ENCODE measurements at places on chromosomes 6 and 20.

DNA sequence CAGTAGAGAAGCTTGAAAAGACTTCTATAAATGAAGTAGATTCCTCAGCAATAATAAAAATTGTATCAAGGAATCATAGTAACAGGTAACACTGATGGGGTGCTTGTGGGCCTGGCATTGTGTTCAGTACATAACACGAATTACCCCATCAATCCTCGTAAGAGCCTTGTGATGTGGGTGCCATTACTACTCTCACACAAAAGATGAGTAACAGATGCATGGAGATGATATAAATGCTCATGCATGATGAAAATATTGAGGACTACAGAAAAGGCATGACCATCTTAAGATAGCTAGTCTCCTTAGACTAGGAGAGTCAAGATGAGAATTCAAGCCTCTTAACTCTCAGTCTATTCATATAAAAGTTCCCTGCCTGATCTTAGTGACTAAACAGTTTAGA is 158.1 kb downstream of the KIF6 start:
- DNase-seq, result no peak

GRCh38 chr6:37092923-37093727 is 76.8 kb upstream of the PIM1 start:
- DNase-seq, result no peak

GRCh38 chr6:110399219-110400071 is 15.9 kb downstream of the DDO start:
- no peak for DNase-seq

- DNase-seq, result no peak
Observed at GRCh38 chr6:154520280-154520679, 9.8 kb upstream of the CNKSR3 start.

DNA sequence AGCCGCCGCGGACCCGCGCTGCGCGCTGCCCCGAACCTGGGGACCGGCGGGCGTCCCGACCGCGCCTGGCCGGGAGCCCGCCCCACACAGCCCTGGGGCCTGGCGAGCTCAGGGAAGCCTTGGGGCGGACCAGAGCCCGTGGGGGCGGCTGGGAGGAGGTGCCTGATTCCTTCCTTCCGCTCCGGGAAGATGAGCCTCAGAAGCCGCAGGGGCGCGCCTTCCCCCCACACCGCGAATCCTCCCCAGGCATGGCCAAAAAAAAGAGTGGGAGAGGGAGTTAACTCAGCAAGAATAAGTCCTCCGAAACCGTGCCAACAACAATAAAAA is at the start of gene CBLN4:
Gene CBLN4, minus strand, starts transcription at position 131 of the 327 bp plus-strand sequence. CDS start 1,348 bp downstream, outside the sequence.
- no peak for DNase-seq

- no peak for DNase-seq
Observed at GRCh38 chr6:128376952-128377503, 143.4 kb downstream of the PTPRK start.

GRCh38 chr6:110098511-110099116 is 80.9 kb downstream of the WASF1 start:
- no peak for DNase-seq

GRCh38 chr6:129635396-129636130 is 74.4 kb downstream of the ARHGAP18 start:
- DNase-seq, result peak; percentile 54

GRCh38 chr6:4388675-4389074 is 253.3 kb upstream of the ECI2 start:
- DNase-seq, result no peak

DNA sequence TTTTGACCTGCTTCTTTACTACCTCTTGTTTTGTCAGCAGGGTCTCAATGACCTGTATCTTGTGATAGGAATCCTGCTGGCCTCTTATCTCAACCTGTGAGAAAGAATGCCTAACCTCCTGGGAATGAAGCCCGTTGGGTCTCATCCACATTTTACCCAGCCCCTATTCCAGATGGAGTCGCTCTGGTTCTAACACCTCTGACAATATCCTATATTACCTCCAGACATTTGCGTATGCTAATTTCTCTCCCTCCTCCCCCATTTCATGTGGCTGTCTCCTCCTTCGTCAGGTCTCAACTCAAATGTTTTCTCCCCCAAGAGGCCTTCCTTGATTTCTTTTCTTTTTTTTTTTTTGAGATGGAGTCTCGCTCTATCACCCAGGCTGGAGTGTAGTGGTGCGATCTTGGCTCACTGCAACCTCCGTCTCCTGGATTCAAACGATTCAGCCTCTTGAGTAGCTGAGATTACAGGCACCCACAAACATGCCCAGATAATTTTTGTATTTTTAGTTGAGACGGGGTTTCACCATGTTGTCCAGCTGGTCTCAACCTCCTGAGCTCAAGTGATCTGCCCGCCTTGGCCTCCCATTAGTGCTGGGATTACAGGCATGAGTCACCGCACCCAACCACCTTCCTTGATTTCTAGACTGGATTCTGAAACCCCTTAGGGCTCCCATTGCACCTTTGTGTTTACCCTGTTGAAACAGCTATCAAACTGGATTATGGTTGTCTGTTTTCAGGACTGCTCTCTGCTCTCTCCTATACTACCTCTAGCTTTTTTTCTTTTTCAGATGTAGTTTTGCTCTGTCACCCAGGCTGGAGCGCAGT is 49.5 kb upstream of the B4GALT5 start:
- DNase-seq, result no peak

DNA sequence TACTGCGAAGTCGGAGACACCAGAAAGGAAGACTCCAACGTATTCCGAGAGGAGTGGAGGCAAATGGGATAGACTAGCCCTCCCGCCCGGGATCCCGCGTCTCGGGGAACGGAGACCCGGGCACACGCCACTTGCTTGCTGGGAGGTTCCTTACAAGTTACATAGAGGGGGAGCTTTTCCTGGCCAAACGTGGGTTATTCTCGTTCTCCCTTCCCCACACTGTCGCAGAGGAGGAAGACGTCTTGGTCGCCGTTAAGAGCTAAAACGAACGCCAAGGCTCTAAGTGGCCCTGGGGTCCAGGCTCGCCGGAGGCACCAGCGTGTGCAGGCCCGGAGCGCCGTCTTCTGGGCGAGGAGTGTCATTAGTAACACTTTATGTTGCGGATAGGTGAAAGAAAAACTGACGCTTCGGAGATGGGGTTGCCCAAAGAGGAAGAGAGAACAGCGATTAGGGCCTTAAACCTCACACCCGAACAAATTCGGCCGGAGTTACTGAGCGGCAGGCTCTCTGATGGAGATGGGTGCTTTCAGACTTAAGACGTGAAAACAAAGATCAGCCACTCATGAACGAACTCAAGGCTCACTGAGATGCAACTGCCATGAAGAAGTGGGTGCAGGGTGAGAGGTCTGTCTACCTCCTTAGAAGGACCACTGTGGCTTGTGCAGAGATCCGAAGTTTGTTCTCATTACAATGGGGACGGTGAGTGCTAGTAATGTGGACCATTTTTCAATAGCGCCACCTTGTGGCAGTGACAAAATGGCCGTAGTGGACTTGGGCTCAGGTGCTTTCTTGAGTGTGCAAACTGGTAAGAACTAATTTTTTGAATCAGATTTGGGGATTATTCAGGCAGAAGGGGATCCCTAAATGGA is 11.7 kb upstream of the ZNF311 start:
- peak; percentile 43 for DNase-seq

DNA sequence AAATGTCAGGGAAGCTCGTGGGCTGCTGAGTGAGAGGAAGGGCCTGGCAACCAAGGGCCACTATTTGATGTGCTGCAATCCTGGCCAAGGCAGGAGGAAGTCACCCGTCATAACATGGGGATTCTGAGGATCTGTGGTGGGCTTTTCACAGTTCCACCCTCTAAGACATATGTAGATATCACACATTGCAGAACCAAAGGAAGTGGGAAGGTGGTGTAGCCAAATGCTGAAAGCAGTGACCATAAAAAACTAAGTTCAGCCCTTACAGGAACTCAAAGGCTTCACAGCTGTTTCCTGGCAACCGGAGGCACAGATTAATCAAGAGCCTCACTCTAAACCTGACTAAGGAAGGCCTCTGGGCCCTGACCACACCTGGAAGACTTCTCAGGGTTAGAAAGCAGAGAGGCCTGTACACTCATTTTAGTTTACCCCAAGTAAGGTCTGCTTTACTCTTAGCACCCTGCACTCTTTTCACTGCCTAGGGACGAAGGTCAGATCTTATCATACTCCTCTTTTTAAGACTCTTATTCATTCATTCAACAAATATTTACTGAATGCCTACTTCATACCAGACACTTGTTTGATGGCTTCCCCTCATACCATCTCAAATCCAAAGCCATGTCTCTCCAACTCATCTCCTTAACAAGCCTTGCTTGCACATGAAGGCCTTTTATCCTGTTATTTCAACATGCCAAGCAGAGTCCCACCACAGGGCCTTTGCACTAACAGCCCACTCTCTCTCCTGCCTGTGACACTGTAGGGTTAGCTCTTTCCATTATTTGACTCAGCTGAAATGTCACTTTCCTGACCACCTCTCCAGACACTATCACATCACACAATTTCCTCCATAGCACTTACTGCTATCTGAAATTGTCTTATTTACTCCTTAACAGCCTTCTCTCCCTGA is 2.6 kb downstream of the UBE2V1 start:
- no peak for DNase-seq

GRCh38 chr6:86969573-86969972 is 32.2 kb downstream of the HTR1E start:
- no peak for DNase-seq

- no peak for DNase-seq
Observed at GRCh38 chr6:19410481-19410880, 426.7 kb upstream of the ID4 start.

- no peak for DNase-seq
Observed at GRCh38 chr6:158816803-158817727, 2.1 kb downstream of the EZR start.

- no peak for DNase-seq
Observed at GRCh38 chr6:161137839-161138542, 135.9 kb downstream of the AGPAT4 start.

- no peak for DNase-seq
Observed at GRCh38 chr20:774016-774659, 5.8 kb upstream of the SLC52A3 start.

DNA sequence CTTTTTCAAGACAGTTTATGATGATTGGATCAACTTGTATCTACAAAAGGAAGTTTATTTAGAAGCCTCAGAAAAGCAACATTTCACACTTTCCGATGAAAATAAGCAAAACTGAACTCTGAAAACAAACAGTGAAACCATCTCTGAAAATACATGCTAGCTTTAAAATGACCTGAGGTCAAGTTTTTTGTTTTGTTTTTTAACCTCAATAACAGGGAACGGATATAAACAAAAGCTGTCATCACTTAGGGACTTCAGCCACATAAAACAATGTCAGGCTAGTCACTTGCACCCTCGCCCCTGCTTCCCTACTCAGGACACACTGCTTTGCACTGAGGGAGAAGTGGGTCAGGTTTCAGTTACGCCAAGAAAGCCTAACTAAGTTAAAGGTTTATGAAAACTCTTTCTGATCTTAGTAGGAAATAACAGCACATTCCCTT is 11.6 kb downstream of the BACH2 start:
- DNase-seq, result no peak

GRCh38 chr6:148004651-148005050 is 338.0 kb upstream of the SASH1 start:
- DNase-seq, result no peak

DNA sequence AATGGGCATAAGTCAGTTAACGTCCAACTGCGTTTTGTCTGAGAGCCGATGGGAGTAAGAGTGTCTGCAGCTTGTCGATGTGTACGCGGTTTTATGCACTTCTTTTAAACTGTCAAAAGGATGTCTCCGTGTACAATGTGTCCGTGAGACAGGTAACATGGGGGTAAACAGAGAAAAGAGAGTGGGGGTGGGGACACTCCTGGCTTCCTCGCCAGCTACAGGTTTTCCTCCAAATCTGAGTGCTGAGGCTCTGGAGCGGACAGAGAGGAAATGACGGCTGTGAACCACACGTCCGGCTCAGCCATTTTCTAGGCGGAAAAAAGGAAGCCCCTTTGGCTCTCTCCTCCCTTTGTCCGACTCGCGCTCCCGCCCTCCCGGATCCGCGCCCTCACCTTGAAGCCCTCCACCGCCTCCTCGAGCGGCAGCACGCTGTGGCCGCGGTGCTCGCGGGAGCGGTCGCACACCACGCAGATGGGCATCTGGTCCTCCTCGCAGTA is 916 bp downstream of the TRIM27 start:
- DNase-seq, result no peak

GRCh38 chr6:41934278-41935192 is 7.1 kb downstream of the CCND3 start:
- no peak for DNase-seq

DNA sequence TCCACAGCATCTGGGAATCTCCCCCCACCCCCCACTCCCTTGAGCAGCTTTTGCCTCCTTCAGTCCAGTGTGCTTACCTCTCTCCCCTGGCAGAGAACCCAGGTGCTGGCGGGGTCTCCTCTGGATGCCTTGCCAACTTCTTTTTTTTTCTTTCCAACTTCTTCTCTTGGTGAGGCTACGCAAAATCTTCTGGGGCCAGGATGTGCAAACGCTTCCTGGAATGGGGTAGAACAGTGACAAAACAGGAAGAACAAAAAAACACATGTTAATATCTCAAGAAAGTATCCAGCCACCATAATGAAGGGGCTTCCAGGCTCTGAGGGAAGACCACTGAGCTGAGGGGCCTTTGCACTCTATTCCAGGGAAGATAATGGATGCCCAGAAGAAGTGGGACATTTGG is 53.9 kb upstream of the DDR1 start:
- no peak for DNase-seq

GRCh38 chr20:13494019-13494418 is 144.7 kb downstream of the TASP1 start:
- DNase-seq, result no peak

GRCh38 chr6:117485433-117485832 is 3.0 kb downstream of the DCBLD1 start:
- DNase-seq, result no peak

- DNase-seq, result no peak
Observed at GRCh38 chr6:159194421-159194820, 25.2 kb downstream of the FNDC1 start.

GRCh38 chr20:41098703-41099250 is 38.6 kb upstream of the PLCG1 start:
- peak; percentile 67 for DNase-seq

DNA sequence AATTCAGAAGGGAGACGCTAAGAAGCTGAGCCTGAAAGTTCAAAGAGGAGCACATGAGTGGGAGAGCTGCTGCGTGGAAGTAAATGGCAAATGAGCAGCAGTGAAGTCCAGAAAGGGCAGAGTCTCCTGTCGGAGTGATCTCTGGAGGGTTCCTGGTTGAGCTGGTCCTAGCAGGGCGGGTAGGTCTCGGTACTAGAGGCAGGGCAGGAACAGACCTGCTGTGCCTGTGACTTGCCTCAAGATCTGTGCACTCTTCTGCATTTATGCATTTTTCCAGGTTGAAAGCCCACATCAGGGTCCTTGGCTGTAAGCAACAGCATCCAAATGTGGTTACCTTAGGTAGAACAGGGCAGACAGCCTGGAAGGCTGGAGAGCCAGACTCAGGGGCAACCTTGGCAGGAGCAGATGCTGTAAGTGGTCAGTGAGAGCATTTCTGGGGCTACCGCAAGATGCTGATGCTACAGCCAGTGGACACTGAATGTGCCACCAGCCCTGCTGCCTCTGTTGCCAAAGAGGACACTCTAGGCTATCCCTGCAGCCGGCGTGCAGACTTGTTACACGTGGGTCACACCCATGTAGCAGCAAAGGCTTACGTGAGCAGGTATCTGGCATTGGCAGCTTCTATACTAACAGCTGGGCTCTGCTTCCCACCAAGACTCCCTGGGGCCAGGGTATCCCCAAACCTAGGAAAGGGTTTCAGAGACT is 8.4 kb downstream of the DUSP22 start:
- DNase-seq, result no peak
